Heart right ventricle (tissue), 16 donors: ENCODE measurements at places on chromosomes 5 and 9. TPM values are rescaled to one million over a fixed set of nuclear protein-coding genes. Genes with fewer than 3 reads are reported as not detected.

AQP7 gene
- 116 TPM for total RNA-seq

HAVCR1 gene
- 0.15 TPM for total RNA-seq

BTNL3 gene
- total RNA-seq: not detected

OR1L4 gene
- total RNA-seq: not detected

SLC23A1 gene
- not detected for total RNA-seq

FBLL1 gene
- total RNA-seq: 0.16 TPM

C8G gene
- total RNA-seq: 10.0 TPM

- no peak for DNase-seq
- no peaks in the 10 kb centered on the region for H3K27me3 ChIP-seq
- no peaks in the 10 kb centered on the region for H3K4me1 ChIP-seq
- H3K36me3 ChIP-seq: no peaks in the 10 kb centered on the region
Observed at GRCh38 chr5:74356009-74356695, 284.4 kb downstream of the ENC1 start.

DNA sequence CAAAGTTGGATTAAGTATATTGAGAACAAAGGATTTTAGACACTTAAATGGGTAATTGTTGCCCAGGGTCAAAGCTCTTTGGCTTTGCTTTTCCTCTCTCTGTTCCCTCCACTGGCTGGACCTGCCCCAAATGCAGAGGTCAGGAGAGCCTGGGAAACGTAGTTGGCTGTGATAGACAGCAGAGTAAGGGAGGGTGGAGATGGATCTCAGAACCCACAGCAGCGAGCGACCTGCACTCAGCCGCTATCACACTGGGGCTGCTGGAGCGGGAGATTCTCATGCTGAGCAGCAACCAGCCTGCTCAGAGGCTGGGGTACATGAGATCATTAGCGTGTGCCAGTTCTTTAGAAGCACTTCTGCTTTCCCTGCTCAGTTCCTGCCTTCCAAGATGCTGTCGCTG, 71.8 kb upstream of the TTC23L start:
- H3K27me3 ChIP-seq: no peaks in the 10 kb centered on the region
- H3K27ac ChIP-seq: no peak overlapping the region
- H3K4me3 ChIP-seq: no peak overlapping the region
- DNase-seq: no peak
- peaks cover 19% of the 10 kb centered on the region for H3K4me1 ChIP-seq

DNA sequence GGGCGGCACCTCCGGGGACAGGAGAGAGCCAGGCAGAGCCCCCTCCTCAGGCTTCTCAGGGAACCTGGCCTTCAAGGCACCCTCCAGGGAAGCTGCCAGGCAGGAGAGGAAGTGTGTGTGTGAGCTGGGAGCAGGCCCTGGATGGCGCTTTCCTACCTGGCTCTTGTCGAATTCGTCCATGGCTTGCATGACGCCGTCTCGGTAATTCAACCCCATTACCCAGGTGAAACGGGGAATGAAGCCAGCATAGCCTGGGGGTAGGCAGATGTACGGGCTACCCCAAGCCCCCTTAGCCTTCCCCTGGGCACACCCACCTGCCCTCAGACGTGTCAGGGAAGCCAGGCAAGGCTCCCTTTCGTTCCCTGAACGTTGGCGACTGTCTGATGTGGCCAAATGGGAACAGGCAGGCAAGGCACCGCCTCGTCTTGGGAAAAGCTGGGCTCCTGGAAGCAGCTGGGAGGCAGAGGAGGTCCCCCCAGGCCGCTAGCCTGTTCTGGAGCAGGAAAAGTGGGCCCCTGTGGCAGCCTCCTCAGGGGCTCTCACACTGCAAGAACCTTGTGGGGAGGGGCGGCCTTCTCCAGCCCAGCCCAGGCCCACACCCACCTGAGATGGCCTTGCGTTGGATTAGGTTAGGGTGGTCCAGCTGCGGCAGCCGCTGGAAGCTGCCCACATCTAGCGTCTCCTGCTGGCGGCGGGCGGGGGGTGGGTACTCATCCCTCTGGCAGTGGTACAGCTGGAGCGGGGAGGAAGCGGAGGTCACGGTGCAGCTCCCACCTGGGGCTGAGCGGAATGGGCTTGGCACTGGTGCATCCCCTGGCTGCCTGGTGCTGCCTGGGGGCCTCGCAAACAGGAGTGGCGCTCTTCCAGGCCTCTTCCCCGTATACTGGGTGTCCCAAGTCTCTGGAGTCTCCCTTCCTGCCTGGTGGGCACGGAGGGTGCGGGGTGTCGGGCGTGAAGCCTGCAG, 3.7 kb downstream of the TUBB4B start:
- peaks cover 24% of the 10 kb centered on the region for H3K36me3 ChIP-seq
- H3K27me3 ChIP-seq: no peaks in the 10 kb centered on the region

DNA sequence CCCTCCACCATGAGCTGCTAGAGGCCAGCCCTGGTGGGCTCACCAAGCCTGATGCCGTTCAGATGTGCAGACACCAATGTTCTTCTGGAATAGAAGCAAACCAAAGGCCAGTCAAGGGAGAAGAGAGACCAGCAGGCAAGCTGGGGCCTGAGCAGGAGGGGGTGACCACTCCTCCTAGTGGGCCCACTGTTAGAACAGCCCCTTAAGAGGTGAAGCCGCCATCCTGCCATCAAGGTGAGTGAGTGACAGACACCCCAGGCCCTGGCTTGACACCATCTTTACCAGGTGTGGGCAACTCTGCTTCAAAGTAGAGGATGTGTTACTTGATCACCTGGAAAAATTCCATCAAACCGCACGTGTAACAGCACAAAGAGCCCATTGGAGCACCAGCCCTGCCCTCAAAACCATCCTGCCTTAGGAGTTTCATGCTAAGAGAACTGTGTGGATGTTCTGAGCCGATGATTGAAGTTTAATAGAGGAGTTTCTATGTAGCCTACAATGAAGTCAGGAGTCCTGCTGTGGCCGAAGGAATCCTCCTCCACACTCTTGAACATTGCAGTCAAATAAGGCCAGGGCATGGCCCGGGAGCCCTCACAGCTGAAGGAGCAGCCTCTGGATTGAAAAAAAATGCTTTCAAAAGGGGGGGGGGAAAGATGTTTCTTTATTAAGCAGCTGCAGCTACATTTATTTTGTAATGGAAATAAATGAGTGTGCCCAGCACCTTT, 20.8 kb downstream of the AMBP start:
- H3K36me3 ChIP-seq: no peaks in the 10 kb centered on the region
- no peaks in the 10 kb centered on the region for H3K27me3 ChIP-seq
- H3K4me1 ChIP-seq: peaks cover 7% of the 10 kb centered on the region
- no peak for DNase-seq
- H3K4me3 ChIP-seq: no peak overlapping the region

DNA sequence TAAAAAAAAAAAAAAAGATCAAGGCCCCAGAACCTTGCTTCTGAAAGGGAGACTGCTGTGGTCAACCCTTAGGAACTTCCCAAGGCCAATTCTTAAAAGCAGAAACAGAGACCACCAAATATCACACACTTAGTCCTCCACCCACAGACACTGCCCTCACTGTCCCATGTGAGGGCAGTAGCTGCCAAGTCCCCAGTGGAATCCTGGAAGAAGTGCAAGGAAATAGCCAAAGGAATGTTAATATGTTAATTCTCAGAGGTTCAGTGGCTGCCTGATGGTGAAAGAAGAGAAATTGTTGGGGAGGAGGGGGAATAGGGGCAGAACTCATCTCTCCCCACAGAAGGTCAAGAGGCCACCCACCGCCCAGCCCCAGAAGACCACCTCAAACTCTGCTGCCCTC, 23.1 kb downstream of the FSTL4 start:
- H3K4me3 ChIP-seq: no peak overlapping the region
- H3K27ac ChIP-seq: no peak overlapping the region
- H3K4me1 ChIP-seq: no peaks in the 10 kb centered on the region
- no peaks in the 10 kb centered on the region for H3K36me3 ChIP-seq
- DNase-seq: no peak

DNA sequence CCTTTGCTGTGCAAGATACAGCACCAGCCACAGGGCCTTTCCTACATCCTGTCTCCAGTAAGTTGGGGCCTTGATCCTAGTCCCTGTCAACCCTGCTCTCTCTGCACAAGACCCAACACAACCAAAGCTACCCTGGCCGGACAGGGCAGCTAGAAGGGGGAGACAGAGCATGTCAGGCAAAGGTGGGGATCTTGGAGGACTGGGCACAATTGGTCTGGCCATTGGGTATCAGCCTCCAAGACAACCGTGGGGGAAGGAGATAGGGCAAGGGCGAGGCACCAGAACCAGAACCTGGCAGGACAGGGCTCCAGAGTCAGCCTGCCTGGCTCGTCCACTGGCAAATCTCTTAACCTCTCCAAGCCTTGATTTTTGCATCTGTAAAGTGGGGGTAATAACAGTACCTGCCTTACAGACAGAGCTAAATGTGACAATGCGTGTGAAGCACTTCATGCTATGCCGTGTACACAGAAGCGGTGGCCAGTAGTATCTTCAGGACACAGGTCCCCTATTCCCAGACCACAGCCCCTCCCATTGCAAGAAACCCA, 51.6 kb upstream of the CDKN2AIPNL start:
- DNase-seq: no peak
- no peaks in the 10 kb centered on the region for H3K36me3 ChIP-seq
- peaks cover 39% of the 10 kb centered on the region for H3K4me1 ChIP-seq
- H3K27me3 ChIP-seq: no peaks in the 10 kb centered on the region

- no peak overlapping the region for H3K4me3 ChIP-seq
- H3K27me3 ChIP-seq: no peaks in the 10 kb centered on the region
- H3K36me3 ChIP-seq: no peaks in the 10 kb centered on the region
- no peaks in the 10 kb centered on the region for H3K4me1 ChIP-seq
Observed at GRCh38 chr5:95043648-95044047, 241.2 kb downstream of the MCTP1 start.

DNA sequence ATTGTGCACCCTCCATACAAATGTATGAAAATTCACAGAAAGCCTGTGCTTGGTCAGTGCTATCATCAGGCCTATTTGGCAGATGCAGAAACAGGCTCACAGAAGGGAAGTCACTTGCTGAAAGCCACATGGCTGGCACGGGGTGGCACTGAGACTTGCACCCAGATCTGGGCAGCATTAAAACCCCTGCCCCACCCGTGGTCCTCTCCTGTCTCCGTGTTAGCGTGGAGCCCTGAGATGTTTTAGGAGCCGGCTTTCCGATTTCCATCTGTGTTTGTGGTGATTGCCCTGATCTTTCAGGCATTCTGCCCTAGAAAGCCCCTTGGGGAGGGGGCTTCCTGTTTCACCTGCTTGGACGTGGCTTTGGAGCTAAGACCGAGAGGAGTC, 102.2 kb upstream of the IER5L start:
- DNase-seq: no peak
- H3K36me3 ChIP-seq: no peaks in the 10 kb centered on the region
- no peak overlapping the region for H3K4me3 ChIP-seq
- H3K4me1 ChIP-seq: peaks cover 7% of the 10 kb centered on the region
- H3K27me3 ChIP-seq: no peaks in the 10 kb centered on the region

DNA sequence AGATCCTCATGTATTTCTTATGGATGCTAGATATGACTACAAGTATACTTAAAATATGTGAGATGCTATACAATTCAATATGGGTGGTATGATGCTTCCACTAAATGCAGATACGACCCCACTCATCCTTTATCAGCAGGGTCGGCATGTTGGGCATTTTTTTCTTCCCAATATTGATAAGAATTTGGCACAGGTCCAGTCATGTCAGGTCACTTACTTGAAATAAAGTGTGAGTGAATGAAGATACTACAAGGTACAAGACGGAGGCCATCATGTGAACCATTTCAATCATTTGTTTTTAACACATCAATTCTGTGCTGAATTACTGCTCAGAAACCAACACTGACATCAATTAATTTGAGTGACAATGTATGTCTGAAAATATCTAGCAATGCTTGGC, 146.9 kb upstream of the GNA14 start:
- H3K27me3 ChIP-seq: no peaks in the 10 kb centered on the region
- H3K4me3 ChIP-seq: no peak overlapping the region
- no peak for DNase-seq
- no peak overlapping the region for H3K27ac ChIP-seq

- no peaks in the 10 kb centered on the region for H3K27me3 ChIP-seq
- H3K4me3 ChIP-seq: no peak overlapping the region
- peaks cover 12% of the 10 kb centered on the region for H3K4me1 ChIP-seq
- DNase-seq: no peak
- H3K36me3 ChIP-seq: no peaks in the 10 kb centered on the region
Observed at GRCh38 chr5:40780199-40780598, 18.0 kb downstream of the PRKAA1 start.

- H3K36me3 ChIP-seq: no peaks in the 10 kb centered on the region
- no peak overlapping the region for H3K27ac ChIP-seq
- H3K4me1 ChIP-seq: peaks cover 6% of the 10 kb centered on the region
- no peak overlapping the region for H3K4me3 ChIP-seq
- no peak for DNase-seq
Observed at GRCh38 chr9:135971111-135971766, 10.1 kb upstream of the UBAC1 start.
